ENCODE measurements at places on chromosomes 7 and 10.

- DNase-seq = peak; percentile 62
These were observed at the start of gene GCK for GRCh38 chr7:44189286-44189992. Gene GCK, minus strand, starts transcription at chr7:44189439. Its CDS starts 486 bp downstream, at chr7:44188953.

DNA sequence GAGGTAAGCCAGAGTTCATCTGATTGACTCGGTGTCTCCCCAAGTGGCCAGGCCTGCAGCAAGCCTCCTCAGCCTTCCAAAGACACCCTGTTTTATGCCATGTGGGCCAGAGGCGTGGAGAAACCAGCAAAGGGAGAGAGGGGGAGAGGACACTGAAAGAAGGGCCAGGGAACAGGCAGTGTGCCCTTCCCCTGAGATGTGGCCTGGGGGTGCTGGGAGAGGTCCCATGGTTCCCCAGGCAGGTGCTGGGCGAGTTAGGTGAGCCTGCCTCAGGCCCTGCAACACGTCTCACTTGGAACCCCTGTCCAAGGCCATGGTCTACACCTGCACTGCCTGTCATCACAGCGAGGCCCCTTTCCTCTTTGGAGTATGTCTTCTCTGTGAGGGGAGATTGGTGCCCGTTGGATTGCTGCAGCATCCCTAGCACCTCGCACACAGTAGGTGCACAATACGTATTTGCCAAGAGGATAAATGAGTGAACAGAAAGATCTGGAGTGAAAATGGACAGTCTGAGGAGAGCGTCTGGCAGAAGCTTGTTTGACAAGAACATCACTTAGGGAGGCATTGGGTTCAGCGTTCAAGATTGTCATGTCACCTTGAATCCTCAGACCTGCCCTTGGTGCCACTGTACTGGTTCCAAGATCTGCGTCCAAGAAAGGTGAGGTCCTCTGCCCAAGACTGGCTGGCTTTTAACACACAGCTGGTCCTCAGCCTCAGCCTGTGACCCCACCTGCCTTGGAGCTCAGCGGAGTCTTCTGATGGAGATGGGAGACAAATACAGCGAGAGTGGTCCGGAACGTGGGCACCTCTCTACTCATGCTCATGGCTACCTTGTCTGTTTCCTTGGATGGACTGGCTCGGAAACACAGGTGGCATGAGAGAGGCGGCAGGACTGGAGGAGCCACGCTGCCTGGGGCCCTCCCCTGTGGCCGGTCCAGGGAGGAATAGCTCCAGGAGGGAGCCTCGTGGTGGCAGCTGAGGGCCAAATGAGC lies 39.8 kb upstream of the NUB1 start:
- DNase-seq = no peak

- DNase-seq = no peak
These were observed 21.9 kb downstream of the NAPEPLD start for GRCh38 chr7:103127006-103127405.

- no peak for DNase-seq
These were observed 496.9 kb upstream of the CELF2 start for GRCh38 chr10:10520491-10521385.

DNA sequence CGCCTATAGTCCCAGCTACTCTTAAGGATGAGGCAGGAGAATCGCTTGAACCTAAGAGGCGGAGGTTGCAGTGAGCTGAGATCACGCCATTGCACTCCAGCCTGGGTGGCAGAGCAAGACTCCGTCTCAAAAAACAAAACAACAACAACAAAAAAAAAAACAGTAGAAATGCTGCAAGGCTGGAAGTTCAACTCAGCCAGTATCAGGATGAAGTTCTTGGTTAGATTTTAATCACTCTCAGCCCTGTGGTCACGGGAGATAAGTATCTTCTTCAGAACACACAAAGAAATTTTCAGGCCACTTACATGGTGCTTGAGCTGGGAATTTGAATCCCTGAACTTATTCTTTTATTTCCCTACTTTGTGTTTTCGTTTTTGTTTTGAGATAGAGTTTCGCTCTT lies 120.4 kb downstream of the MARCHF5 start:
- no peak for DNase-seq

DNA sequence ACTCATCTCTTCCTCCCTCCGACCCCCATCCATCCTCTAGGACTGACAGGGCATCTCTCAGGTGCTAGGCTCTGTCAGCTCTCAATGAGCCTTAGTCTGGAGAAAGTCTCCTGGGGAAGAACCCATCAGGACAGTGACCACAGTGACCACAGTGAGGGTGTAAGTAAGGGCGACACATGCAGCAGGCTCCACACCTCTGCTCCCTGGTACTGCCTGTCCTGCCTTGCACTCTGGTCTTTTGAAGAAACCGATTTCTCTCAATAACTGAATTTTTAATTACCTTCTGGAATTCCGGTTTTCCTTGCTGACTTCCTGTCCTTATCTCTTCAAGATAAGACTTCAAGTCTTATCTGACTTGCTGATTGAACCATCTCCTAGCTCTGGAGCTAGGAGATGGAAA lies 190.2 kb downstream of the ACTR3B start:
- DNase-seq = no peak

- peak; percentile 19 for DNase-seq
These were observed 3.5 kb downstream of the UNCX start for GRCh38 chr7:1236132-1236661.

DNA sequence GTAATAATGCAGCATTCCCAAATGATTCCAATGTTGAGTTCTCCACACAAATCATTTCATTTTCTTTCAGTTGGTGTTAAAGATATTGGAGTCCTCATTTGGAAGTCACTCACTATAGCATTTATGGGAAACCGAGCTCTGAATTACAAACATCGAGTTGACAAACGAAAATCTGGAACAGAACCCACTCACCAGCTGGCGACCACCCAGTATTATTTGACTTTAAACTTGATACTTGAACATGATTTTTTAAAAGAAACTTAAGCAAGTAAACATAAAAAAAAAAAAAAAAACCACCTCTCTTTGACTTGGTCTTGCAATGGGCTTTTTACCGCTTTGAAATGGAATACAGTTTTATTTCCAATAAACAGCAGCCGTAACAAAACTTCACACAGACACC lies 576.6 kb upstream of the C7orf33 start:
- DNase-seq = no peak

- no peak for DNase-seq
These were observed 13.4 kb downstream of the NOC3L start for GRCh38 chr10:94349327-94349726.

DNA sequence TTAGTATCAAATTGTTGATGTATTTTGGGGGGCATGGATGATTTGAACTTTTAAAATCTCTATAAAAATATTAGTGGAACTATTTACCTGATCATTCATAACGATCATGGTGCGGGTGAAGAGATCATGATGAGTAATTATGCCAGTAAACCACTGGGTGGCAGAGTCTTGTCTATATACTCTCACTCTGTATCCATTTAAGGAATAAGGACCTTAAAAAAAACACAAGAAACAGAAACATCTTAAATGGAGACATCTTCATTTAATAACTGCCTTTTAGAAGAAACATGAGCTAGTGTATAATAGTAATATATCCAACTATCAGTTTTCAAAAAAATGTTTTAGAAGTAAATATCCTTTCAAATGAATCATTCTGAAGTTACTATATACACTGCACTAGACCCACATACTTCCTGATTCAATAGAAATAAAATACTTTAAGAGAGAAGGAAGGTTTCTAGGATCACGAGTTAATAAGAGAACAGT lies 84.0 kb downstream of the NRBF2 start:
- peak; percentile 63 for DNase-seq

GRCh38 chr7:130091999-130092398 lies 21.7 kb downstream of the KLHDC10 start:
- DNase-seq = no peak

DNA sequence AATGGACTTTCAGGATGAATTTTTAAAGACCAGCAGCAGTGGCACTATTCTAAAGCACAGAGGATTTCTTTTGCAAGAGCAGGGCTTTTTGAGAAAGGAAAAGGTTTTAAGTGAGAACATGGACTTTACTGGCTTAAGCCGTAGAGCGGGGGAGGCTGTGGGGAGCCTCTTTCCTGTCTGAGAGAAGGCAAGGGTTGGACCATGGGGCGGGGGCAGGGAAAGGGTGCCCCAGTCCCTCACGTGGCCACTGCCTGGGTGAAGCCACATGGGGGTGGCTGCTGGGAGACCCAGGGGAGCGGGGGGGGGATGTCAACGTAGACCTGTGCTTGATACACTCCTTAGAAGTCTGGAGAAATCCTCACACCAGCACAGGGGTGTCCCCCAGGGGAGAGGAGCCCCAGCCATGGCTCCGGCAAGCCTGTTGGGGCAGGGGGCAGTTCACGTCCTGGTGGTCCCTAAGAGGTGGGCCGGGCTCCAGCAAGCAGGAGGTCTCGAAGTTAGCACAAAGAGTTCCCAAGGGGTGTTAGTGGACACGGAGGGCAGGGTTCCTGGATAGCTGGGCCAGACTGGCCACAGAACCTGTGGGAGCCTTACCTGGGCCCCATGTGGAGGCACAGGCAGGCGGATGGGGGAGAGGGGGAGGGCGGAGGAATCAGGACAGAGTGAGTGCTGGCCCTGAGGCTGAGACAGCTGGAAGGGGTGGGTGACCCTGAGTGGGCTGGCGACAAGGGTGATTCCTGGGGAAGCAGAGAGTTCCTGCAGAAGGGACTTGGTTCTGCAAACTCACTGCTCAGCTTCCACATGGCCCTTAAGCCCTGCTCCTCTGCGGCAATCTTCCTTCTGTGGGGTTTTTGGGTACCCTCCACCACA lies 36.9 kb upstream of the ELFN1 start:
- DNase-seq = no peak

GRCh38 chr10:80542053-80542452 lies 4.4 kb downstream of the SH2D4B start:
- DNase-seq = peak; percentile 63

GRCh38 chr7:78178319-78178718 lies 379.7 kb downstream of the PHTF2 start:
- no peak for DNase-seq
